ENCODE measurements at places on chromosomes 2 and 18.

DNA sequence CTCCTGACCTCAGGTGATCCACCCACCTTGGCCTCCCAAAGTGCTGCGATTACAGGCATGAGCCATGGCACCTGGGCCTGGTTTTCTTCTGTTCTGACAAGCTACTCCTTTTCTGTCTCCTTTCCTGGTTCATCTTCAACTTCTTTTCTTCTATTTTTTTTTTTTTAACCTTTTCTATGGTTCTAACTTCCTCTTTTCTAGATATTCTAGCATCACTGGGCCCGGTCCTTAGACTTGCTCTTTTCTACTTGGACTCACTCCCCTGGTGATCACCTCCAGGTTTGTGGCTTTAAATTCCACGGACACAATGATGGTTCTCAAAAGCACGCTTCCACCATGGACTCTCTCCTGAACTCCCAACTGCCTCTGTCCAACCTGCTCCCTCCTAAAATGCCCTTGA lies 2.0 kb downstream of the EIF2AK2 start:
- DNase-seq = no peak

GRCh38 chr2:149597668-149598326 lies 10.2 kb upstream of the MMADHC start:
- DNase-seq = no peak

GRCh38 chr2:233847248-233847898 lies 7.0 kb downstream of the HJURP start:
- DNase-seq = no peak

- no peak for DNase-seq
Measured at GRCh38 chr2:168210895-168211570, 36.4 kb downstream of the STK39 start.

- DNase-seq = no peak
Measured at GRCh38 chr2:4300616-4301015, 597.2 kb downstream of the DCDC2C start.

- DNase-seq = no peak
Measured at GRCh38 chr2:190280565-190281350, 38.9 kb downstream of the HIBCH start.

DNA sequence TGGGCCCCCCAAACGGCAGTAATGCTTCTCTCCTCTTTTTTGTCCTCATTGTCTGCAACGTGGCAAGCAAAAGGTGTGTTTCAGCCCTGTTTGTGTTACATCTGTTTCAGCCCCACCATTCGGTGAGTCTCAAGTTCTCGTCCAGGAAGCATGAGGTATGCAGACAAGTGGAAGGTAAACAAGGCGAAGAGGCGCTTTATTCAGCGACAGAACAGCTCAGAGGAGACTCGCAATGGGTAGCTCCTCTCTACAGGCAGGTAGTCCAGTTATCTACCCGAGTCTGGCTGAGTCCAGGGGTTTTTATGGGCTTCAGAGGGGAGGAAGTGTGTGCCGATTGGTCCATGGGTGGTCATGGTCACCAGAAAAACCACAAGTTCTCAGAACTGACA lies 733.4 kb upstream of the CDH7 start:
- no peak for DNase-seq

DNA sequence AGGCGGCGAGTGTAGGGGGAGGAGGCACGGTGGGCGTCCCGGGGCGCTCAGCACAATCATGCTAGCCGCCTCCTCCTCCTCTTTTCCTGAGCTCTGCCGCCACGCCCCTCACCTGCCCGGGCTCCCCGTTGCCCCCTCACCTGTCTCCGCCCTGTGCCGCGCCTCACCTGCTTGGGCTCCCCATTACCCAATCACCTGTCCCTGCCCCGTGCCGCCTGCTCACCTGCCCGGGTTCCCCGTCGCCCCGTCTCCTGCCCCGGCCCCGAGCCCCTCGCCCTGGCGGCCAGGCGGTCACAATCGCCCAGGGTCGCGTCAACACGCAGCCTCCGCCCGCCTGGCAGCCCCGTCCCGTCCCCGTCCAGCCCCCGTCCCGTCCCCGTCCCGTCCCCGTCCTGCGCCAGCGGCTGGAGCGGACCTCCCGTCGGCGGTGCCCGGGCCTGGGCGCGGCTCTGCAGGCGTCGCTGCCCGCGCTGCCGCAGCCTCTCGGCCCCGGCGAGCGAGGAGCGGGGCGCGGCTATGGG lies at the start of gene DCDC2C:
Gene DCDC2C, plus strand, starts transcription at position 340 of the 521 bp plus-strand sequence. Its CDS starts 177 bp downstream, at position 517.
- DNase-seq = no peak

GRCh38 chr2:121650315-121650930 lies 1.2 kb upstream of the CLASP1 start:
- DNase-seq = no peak

- DNase-seq = no peak
Measured at GRCh38 chr2:192775011-192775410, 580.3 kb upstream of the TMEFF2 start.

DNA sequence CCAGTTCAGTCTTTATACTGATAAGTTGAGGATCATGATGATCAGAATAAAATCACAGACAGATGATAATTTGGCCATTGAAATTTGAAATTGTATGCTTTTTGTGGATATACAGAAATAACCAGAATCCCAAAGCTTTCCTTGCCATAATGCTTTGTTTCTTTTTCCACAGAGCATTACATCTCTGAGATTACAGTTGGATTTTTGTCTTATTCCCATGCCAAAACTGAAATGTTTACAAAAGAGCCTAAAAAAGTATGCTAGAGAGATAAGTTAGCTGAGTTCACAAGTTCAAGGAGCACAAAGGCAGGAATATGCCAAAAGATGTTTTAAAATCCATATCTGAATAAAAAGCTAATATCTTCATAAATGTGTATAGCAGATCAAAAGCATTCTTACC lies 321.3 kb downstream of the PID1 start:
- no peak for DNase-seq

DNA sequence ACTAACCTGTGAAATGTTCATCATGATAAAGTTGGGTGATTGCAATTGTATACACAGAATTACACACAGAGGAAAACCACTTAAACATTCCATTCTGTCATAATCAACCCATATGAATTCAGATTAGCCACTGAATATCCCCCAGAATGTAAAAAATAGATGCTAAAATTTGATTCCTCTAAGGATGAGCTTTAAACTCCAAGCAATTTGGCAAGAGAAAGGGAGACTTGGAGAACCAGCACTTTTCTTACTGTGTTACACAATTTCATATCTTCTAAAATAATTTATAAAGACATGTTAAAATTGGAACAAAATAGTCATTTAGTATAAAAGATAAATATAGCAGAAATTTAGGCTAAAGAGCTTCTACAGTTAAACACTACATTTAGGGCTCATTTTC lies 146.3 kb upstream of the LMAN1 start:
- no peak for DNase-seq

- DNase-seq = no peak
Measured at GRCh38 chr2:239662413-239663120, 261.7 kb upstream of the HDAC4 start.

- no peak for DNase-seq
Measured at GRCh38 chr18:32244881-32245280, 55.0 kb downstream of the MEP1B start.

- no peak for DNase-seq
Measured at GRCh38 chr2:235206980-235207579, 255.3 kb downstream of the SH3BP4 start.

DNA sequence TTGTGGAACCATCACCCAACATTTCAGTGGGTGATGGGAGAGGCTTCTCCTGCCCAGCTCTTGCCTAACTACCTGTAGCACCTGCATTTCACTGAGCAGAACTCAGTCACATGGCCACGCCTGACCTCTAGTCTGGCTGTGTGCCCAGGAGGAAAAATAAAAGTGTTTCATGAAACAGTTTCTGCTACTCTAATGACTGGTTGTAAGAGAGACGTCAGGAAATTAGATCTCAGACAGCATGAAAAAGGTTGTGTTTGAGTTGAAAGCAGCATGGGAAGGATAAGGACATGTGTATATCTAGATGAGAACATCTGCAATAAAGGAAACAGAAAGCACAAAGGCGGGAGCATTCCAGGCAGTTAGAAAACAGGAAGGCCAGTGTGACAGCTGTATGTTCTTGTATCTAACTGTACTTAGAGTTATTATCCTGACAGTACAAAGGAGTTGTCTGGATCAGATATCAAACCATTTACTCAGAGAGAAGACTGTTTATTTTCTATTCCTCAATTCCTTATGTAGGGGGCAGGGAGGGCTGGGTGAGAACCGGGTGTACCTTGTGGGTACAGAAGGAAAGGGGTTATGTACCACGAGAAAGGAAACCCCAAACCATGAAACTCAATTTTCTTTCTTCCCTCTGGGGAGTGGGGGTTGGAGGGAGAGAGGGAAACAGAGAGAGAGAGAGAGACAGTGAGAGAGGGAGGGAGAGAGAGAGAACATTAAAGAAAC lies 307.4 kb upstream of the VWC2L start:
- DNase-seq = no peak

DNA sequence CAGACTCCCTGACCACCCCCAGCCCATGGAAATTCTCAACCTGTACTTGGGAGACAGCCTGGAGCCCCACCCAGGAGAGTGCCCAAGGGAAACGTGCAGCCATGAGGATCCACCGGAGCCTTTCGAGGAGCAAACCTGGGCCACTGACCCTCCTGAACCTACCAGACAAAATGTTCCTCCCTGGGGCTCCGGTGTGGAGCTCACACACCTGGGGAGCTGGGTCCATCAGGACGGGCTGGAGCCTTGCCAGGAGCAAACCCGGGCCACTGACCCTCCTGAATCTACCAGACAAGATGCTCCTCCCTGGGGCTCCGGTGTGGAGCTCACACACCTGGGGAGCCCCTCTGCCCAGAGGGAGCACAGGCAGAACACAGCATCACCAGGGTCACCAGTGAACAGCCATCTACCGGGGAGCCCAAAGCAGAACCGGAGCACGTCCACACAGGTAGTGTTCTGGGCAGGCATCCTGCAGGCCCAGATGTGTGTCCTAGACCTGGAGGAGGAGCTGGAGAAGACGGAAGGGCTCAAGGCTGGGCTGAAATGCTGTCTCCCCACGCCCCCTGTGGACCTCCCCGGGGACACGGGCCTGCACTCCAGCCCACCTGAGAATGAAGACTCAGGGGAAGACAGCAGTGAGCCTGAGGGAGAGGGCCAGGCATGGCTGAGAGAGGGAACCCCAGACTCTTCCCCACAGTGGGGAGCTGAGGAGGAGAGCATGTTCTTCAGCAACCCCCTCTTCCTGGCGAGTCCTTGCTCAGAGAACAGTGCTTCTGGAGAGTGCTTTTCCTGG lies 8.9 kb downstream of the PSD4 start:
- DNase-seq = no peak

GRCh38 chr2:99680946-99681345 lies 191.1 kb upstream of the REV1 start:
- DNase-seq = no peak

GRCh38 chr2:231708773-231709635 lies 679 bp downstream of the PTMA start:
- no peak for DNase-seq

DNA sequence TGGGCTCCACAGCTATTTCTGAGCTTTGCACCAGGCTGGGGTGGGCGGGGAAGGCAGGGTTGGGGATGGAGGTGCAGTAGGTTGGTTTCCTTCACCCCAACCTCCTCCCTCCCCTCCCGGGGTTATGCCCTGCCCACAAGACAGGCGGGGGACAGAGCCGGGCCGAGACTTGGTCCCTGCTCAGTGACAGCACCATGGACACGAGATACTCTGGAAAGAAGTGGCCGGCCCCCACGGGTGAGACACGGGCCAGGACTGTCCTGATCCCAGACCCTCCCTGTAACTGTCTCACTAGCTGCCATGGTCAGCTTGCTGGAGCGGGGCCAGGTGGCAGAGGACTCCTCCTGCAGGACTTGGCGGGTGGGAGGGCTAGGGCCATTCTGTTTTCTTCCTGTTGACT lies 59.7 kb downstream of the DYSF start:
- DNase-seq = no peak

- no peak for DNase-seq
Measured at GRCh38 chr2:200993097-200993496, 29.6 kb upstream of the ORC2 start.

DNA sequence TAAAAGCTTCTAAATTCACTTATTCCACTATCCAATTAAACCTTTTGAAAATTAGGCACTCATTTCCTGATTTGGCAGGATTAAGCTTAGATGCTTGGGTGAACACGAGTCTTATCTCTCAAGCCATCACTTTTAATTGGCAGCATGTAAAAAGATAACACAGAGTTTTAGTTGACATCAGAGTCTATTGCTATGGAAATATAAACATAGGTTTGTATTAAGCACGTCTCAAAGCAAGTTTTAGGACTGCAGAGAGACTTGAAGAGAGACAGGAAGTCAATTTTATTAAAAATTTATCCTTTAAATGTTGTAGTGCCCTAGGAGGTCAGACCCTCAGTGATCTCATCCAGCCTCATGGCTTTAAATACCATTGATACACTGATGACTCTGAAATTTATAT lies 5.6 kb downstream of the RBKS start:
- DNase-seq = no peak

GRCh38 chr18:29651122-29651680 lies 1391.3 kb downstream of the DSC3 start:
- DNase-seq = no peak

DNA sequence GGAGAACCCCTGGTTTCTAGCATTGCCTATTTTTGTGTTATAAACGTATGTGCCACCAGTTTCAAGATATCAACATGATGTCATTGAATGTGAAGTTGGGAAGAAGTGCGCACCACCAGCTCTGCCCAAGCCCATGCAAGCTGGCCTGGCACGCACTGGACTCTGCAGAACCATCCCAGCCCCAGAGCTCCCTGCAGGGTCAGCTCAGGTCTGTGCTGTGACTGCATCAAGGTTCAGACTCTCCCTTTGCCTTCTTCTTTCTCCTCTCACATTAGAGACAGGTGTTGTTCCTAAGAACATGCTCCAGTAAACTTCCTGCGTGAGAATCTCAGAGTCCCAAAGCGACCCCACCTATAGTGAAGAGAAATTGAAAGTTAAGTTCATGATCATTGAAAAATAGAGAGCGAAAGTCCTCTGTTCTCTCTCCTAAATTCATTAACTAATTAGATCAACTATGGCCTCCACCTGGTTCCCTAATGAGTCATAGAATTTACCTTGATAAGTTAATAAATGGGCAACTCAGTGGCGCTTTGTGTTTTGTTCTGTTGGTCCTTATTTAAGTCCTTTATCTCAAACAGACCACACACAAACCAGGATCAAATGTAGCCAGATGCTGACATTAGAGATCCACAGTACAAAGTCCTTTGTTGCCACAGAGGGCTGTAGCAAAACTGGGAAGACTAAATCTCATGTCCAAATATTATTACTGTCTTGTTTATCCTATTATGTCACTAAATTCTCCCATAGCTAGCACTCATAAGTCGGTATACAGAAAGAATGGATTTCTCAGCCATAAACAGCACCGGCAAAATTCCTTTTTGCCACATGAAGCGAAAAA lies 432.3 kb downstream of the STK39 start:
- no peak for DNase-seq

- no peak for DNase-seq
Measured at GRCh38 chr2:238955648-238956531, 108.0 kb downstream of the TWIST2 start.

- no peak for DNase-seq
Measured at GRCh38 chr2:175793648-175794047, 208.4 kb downstream of the LNPK start.

- no peak for DNase-seq
Measured at GRCh38 chr18:11324956-11325882, 175.8 kb upstream of the PIEZO2 start.

All from substantia nigra (tissue), 51 donors.